Gastrocnemius medialis (tissue), 4 donors: ENCODE measurements at places on chromosomes 12 and 14.

- no peak for DNase-seq
Measured at GRCh38 chr12:75631831-75632230, 120.4 kb upstream of the KRR1 start.

DNA sequence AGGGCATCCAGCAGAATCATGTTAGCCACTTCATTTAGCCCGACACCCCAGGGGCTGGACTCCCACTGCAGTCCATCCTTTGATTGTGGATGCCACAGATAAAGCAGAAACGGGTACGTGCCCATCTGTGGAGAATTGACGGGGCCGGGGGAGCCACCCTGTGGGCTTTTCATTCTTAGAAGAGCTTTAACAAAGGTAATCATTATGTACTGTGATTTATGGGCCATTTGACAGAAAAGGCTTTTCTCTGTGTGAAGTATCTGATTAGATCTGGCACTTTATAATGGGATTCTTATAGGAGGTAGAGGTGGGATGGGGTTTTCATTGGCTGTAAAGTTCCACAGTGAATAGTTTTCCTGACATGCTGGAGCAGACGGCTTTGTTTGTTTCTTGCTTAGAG, 40.4 kb downstream of the AACS start:
- DNase-seq: no peak

- peak; percentile 36 for DNase-seq
Measured at GRCh38 chr12:95763809-95764253, 26.7 kb downstream of the NTN4 start.

DNA sequence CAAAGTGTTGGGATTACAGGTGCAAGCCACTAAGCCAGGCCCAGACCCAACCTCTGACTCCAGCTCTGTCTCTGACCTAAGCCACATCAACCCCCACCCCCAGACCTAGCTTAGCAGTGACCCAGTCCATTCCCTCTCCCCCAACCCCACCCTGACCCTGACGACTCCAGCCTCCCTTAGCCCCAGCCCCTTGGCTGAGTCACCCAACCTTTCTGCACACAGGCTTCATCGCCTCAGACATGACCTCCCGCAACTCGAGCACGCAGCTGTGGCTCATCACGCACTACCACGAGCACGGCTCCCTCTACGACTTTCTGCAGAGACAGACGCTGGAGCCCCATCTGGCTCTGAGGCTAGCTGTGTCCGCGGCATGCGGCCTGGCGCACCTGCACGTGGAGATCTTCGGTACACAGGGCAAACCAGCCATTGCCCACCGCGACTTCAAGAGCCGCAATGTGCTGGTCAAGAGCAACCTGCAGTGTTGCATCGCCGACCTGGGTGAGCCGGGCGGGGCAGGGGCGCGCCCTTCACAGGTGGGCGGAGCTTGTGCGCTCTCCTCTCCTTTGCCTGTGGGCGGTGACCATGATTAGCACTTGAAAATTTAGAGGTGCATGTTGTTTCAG, 7.8 kb downstream of the ACVRL1 start:
- DNase-seq: no peak

- DNase-seq: peak; percentile 50
Measured at GRCh38 chr12:76259660-76260389, 88.4 kb downstream of the BBS10 start.

GRCh38 chr12:43008953-43009845, 419.7 kb upstream of the PRICKLE1 start:
- no peak for DNase-seq

DNA sequence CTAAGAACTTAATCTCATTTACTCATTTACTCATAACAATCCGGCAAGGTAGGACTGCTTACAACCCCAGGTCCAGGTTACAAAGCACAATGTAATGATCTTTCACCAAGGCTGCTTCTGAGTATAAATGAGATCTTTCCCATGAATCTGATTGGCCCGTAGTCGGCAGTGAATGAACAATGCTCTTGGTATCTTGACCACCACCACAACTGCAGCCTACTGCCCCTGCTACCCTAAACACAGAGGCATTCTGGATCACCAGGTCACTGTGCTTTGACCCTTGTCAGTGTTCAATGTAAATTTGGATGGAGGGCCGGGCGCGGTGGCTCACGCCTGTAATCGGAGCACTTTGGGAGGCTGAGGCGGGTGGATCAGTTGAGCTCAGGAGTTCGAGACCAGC, 15.9 kb downstream of the FAM181A start:
- no peak for DNase-seq

DNA sequence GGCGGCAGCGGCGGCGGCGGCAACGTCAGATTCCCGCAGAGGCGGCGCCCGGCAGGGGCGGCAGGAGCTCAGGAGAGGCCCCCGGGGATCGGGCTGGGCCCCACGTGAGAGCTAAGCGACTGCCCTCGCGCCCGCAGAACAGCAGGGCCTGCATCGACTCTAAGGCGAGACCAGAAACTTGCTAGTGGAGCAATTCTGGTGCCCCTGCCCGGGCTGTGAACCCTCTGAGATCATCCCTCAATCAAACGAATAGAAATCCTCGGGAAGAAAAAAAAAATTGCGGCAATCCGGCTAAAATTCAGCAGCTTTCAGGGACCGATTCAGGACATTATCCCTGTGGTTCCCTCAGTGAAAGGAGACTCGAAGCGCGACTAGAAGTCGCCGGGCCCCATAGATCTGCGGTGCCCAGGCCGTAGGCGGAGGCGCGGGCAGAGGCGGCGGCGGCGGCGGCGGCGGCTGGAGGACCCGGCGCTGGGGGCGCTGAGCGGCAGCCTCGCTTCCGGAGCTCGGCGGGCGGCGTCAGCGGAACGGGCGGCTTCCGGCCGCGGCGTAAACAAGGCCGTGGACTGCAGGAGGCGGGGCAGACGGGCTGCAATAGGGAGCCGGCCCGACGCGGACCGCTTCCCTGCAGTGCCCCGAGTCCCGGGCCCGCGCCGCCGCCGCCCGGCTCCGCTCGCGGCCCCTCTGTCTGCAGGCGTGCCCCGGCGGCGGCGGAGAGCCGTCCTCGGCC, at the start of gene KLHDC2:
Gene KLHDC2, plus strand, starts transcription at position 583 of the 730 bp plus-strand sequence. CDS start 316 bp downstream, outside the sequence.
- peak; percentile 87 for DNase-seq

- DNase-seq: no peak
Measured at GRCh38 chr12:51643951-51644350, 52.9 kb downstream of the SCN8A start.

DNA sequence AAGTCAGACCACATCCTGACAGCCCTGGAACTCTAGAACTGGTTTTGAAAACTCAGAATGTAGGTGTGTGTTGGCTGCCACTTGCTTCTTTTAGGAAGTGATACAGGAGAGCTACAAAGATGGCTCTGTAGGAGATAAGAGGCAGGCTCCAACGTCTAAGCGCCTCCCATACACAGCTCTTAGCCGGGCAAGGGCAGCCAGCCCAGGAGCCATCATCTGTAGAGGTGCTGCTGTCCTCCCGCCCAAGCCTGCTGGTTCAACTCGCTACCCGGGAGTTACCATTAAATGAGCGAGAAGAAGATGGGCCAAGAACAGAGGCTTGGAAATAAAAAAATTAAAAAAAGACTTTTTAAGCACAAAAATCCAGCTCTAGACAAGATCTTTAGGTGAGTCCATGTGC, 61.2 kb upstream of the DIO3 start:
- no peak for DNase-seq

- DNase-seq: no peak
Measured at GRCh38 chr14:80930836-80931389, 10.6 kb downstream of the CEP128 start.

DNA sequence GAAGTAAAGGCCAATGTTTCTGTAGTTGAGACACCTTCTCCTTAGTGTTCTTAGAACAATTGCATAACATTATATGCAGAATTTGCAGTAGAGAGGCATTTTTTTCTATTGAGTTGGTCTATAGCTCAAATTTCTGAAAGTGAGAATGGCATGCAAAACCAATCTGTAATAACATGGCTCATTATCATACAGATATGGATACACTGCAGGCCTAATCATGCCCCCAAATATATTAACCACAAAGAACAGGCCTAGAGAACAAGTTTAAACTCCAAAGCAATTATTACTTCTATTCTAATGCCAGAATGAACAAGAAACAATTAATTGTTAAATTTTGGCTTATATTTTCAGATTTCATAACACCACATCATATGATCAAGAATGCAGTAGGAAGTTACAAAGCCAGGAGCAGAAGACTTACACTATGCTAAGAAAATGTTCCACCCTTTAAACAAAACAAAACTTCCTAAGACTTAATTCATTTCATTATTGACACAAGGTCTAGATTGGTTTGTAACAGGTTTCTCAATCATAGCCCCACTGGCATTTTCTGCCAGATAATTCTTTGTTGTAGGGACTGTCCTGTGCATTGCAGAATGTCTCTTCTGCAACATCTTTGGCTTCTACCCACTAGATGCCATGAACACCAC, 26.9 kb downstream of the TMTC1 start:
- no peak for DNase-seq

DNA sequence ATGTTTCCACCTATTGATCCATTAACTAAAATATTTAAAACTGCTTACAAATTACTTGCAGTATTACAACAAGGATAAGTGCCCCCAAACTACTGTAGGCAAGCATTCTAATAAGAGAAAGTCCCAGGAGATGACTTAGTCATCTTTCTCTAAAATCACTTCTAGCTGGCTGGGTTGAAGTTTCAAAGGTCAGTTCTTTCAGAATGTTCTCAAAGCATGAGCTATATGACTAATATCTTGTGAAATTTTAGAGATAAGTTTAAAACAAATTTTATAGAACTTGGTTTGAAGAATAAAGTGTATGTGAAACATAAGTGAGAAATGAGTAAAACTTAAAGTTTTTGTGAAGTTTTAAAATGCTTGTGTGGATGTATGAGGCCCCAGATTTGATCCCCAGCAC, 24.3 kb upstream of the OR6J1 start:
- no peak for DNase-seq

GRCh38 chr12:85130646-85131045, 94.5 kb downstream of the LRRIQ1 start:
- DNase-seq: no peak

DNA sequence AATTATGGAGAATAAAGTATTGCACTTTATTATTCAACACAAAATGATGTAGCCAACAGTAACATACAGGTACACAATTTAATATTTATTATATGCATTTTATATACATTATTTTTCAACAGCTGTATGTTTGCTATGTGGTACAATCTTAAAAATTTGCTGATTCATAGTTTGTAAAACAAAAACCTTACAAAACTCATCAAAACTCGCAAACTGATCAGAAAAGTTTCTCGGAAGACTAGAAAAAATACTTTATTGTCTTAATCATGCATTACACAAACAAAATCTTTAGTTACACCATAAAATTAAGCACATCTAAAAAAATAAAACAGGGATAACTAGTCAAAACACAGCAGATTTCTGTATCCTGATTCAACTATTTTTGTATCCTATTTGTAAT, 19.5 kb downstream of the COCH start:
- DNase-seq: no peak

DNA sequence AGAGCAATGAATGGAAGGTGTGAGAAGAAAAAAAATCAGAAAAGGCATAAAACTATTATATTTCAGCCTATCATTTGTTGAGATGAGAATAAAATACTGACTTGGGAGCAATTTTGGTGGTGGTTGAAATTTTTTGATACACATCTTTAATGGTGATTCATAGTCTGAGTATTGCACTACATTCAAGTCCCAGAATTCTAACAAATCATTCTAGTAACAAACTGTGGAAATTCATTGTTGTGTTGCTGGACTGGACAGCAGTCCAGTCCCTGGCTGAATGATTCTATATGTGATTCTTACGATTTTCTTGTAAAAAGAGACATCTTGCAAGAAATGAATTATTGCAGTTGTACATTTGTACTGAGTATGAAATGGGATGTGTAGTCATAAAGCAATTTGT, 268.6 kb downstream of the TRHDE start:
- no peak for DNase-seq

DNA sequence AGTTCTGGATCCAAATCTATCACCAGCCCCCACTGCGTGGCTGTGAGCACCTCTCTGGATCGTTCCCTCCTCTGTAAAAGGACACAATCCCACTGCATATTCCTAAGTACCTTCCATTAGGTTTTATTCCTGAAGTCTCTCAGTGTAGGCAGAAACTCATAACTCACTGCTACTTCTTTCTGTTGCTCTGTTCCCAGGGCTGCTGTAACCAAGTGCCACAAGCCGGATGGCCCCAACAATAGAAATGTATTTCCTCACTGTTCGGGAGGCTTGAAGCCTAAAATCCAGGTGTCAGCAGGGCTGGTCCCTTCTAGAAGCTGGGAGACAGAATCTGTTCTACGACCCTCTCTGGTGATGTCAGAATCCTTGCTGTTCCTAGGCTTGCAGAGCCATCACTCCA, 24.9 kb downstream of the FOXN3 start:
- DNase-seq: no peak

DNA sequence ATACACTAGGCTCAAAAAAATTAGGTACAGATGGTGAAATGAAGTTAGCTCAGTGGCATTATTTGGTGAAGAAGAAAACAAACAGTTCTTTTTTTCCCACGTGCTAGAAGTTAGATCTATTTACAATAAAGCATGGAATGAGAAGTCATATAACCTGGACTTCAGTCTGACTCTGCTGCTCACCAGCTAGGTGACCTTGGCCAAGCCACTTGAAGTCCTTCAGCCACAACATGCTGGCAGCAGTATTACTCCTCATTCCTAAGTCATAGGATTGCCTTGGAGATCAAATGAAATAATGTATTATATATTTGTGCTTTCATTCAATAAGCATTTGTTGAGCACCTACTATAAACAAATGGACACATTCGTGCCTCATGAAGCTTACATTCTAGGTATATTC, 45.2 kb downstream of the PTHLH start:
- no peak for DNase-seq

DNA sequence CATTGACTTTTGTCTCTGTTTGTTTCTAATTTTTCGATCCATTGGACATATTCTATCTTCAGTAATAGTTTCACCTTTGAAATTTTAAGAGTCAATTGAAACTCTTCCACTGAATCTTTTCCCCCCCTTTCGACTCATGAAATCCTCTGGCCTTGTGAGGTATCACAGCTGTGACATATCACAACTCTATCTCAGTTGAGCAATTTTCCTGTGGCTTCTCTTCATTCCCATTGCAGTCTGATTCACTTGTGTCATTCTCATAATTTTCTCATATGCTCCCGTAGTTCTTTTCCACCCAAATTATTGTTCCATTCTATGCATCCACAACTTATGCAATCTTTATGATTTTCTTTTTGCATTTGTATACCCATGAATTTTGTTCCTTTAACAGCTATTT, 261.6 kb downstream of the DACT1 start:
- no peak for DNase-seq

GRCh38 chr12:28189784-28190320, 404 bp upstream of the CCDC91 start:
- DNase-seq: no peak
